Effector memory CD8-positive, alpha-beta T cell (primary cell): ENCODE measurements at places on chromosomes 4 and X.

- DNase-seq = no peak
These were observed 96.7 kb upstream of the NKX1-1 start for GRCh38 chr4:1502976-1503375.

DNA sequence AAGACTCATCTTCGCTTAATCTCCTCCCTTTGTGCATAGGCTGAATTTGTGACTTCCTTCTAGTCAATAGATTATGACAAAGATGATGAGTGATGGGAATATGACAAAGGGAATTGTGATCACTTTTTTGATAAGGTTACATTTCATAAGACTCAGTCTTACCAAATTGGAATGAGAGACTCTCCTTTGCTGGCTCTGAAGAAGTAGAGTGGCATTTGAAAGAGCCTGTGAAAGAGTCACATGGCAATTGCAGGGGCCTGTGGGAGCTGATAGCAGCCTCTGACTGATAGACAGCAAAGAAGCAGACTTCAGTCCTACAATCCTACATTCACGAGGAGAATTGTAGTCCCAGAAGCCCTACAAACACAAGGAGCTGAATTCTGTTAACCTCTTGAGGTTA is 44.9 kb upstream of the ADAMTS3 start:
- no peak for DNase-seq

GRCh38 chr4:159312236-159312635 is 209.4 kb downstream of the RAPGEF2 start:
- no peak for DNase-seq

- no peak for DNase-seq
These were observed 124.5 kb upstream of the PLAC1 start for GRCh38 chrX:134782796-134783195.

DNA sequence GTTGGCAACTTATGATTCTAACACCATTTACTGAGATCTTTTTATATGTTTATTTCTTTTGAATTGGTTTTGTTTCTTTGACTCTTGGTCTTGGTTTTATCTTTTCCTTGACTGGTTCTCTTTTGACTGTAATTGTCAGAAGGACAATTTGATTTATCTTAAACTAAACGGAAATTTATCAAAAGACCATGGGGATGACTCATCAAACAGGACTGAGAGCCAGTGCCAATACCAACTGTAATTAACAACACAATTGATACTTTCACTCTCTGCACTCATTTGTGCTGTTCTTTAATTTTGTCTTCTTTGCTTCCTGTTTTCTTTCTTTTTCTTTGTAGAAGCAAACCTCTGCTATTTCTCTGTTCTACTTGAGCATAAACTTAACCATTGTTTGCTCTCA is 776.8 kb downstream of the CCSER1 start:
- no peak for DNase-seq

GRCh38 chr4:61200187-61200915 is at the start of gene ADGRL3:
TSS of gene ADGRL3 (plus strand) at chr4:61200326.
- DNase-seq = no peak

- no peak for DNase-seq
These were observed 593.2 kb downstream of the TMA16 start for GRCh38 chr4:164087733-164088132.

DNA sequence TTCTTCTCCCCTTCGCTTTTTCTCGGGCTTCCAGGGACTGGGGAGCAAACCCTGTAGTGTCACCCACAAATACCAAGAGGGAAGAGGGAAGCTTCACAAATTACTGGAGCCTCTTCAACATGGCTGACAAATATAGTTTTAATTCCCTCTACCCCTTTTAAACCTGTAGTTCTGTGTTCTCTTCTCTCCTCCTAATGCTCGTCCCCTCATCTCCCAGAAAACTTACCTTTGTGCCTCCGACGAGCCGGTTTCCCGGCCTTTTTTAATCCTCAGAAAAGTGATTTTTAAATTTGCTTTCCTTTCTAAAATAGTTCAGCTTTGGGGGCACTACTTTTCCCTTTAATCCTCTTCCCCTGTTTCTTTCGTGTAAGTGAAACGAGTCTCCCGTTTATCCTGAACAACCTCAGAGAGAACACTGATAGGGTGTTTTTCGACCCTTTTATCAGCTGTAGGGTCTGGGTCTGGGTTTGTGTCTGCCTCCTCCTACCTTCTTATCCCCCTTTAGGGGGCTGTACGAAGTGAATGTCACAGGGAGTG is 408 bp downstream of the TET2 start:
- no peak for DNase-seq
